ENCODE measurements at places on chromosomes 6 and 20.
A peak's percentile ranks its signal among the peaks of the same experiment; 100 is the strongest.

- no peak for DNase-seq
Measured at GRCh38 chr6:42190554-42191183, 4.1 kb downstream of the GUCA1B start.

- DNase-seq: no peak
Measured at GRCh38 chr6:139239064-139239463, 52.7 kb downstream of the TXLNB start.

DNA sequence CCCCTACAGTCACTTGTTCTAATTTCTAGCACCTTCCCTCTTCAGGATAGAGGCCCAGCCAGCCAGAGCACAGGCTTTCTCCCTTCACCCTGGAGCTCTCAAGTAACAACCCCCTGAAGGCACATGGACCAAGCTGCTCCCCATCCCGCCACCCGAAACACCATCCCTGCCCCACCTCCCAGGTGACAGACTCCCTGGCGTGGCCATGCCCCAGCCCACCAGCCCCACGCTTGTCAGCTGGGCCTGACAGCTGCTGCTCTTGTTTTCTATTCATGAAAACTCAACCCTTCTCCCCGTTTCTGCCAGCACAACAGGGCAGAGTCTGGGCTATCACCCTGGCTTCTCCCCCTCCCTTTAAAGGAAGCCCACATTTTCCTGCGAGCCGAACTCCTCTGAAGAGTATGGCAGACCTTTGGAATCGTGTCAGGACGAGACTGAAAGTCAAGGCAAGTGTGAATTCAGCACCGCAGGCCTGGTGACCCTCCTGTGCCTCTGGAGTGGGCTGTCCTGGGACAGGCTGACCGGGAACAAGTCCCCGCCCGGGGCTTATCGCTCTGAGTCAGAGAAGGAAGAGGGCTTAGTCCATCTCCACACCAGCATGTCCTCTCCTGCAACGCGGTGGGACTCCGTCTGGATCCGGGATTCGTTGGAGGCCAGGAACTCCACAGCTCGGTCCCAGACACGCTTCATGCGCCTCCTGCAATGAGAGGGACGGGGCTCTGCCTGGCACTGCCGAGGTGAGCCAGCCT is 16.7 kb downstream of the LEMD2 start:
- DNase-seq: no peak

DNA sequence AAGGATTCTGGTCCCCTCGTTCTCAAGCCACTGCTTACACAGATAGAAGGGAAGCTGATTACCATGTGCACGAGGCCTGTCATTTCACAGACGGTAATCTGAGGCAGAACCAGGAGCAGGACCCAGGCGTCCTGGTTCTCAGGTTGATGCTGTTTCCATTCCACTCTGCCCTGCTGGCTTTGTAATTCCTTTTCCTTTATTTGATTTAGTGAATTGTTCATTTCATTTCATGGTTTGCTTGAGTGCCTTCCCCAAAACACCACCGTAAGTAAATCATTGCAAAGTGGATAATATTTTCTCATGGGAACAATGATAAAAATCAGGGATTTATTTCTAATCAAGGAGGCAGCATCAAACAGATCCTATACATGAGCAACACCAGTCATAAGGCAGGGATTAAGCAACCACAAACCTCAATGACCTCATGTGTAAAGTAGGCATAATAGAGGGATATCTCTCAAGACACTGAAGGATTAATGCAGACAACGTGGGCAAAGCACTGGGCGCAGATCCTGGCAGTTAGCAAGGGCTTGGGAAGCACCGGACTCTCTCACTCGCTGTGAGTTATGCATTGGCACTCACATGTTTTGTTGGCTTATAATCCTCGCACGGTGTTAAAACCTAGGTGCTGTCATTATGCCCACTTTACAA is 229.5 kb upstream of the FOXQ1 start:
- no peak for DNase-seq

- peak; percentile 66 for DNase-seq
Measured at GRCh38 chr20:32457479-32457986, 99.4 kb downstream of the ASXL1 start.

- DNase-seq: no peak
Measured at GRCh38 chr20:62748311-62748710, 39.7 kb downstream of the NTSR1 start.

DNA sequence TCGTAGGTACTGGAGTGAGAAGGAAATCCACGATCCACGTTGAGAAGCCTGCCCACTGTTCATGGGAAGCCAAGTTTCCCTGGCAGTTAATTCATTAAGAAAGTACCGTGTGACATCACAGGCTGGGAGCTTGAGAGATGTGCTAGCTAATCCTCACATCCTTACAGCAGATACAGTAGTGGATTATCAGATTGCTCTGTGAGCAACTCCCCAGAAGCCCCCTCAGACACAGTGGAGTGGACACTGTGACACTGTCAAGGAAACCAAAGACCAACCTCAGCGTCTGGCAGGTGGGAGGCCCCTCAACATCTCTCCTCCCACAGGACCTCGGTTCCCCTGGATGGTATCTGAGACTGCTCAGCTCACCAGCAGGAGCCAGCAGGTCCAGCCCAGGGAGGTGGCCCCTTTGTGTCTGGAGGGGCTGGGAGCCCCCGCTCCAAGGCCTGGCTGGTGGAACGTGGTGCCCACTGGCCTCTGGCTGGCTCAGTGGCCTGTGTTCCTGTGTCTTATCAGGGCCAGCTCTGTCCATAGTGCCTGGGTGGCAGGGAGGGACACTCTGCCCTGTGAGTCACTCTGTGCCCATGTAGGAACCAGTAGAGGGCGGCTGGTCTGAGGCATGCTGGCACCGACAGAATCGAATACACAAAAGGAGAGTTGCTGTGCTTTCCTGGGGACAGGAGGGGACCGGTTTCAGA is 7.2 kb downstream of the PYGB start:
- DNase-seq: no peak

DNA sequence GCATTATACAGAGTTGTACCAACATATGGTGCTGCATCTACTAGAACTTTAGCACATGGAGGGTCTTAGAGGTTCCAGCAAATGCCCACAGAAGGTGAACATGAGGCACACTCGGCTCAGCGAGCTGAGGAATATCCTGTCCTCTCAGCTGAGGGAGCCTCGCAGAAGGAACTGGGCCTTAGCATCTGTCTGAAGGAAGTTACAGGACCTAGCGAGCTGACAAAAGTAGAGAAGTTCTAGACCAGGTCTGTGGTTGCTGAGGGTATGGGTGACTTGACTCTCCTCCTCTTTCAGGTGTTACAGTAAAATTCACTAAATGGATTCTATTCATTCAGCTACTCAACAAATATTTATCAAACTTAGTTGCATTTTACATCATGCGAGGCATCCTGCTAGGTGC is 157.2 kb downstream of the ZDHHC14 start:
- no peak for DNase-seq

DNA sequence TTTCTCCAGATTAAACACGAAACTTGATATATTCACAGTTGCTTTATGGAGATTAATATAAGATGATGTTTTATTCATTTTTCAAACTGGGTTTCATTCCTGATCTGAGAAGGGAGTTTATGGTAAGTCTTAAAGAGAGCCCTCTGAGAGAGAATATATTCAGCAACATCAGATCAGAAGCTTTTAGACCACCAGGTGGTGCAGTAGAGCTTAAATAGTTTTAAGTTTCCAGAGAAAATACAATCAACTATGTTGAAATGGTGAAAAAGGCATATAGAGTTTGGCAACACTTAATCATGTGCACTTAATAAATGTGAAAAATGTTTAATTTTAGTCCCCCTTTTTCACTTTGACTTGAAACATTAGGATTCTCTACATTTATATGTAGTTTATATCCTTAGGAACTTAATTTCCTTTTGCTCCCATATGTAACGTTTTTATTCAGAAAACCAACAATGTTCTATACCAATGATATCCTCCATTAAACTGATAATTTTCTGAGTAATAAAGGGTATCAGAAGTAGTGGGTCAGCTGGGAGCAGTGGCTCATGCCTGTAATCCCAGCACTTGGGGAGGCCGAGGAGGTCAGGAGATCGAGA is 86.4 kb upstream of the CLDN20 start:
- no peak for DNase-seq

DNA sequence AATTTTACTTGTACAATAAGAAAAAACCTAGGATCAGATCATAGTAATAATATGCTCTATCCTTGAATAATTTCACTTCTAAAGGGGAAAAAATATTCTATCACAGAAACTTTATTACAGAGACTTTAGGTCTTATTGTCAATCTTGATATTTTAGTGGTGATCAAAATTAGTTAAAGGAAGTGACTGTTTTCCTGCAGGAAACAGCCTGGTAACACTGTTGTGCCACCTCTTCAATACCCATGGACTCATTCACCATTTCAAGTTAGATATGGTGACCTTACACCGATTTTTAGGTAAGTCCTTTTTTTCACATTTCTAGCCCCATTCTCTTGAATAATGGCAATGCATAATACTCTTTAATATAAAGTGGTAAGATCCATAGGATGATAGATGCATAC is 99.2 kb downstream of the MTFR2 start:
- no peak for DNase-seq

- DNase-seq: no peak
Measured at GRCh38 chr6:157106487-157106886, 216.8 kb downstream of the TMEM242 start.

DNA sequence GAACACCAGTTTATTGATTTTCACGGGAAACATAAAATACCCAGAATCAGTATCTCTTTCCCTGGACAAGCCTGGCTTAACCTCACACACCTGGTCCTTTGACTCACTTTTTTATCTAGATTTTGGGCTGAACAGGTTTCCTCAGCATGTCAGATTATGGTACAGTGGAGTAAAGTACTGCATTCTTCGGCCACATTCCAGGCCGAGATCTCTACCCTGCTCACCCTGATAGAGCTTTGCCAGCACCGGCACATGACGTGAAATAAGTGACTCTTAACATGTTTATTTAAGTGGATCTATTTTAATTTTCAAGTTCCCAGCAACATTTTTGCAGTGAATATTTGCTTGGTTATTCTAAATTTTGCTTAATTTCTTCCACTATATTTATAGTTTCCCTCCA is 79.0 kb upstream of the POPDC3 start:
- DNase-seq: no peak

- DNase-seq: no peak
Measured at GRCh38 chr6:37871616-37872372, 52.3 kb downstream of the ZFAND3 start.

DNA sequence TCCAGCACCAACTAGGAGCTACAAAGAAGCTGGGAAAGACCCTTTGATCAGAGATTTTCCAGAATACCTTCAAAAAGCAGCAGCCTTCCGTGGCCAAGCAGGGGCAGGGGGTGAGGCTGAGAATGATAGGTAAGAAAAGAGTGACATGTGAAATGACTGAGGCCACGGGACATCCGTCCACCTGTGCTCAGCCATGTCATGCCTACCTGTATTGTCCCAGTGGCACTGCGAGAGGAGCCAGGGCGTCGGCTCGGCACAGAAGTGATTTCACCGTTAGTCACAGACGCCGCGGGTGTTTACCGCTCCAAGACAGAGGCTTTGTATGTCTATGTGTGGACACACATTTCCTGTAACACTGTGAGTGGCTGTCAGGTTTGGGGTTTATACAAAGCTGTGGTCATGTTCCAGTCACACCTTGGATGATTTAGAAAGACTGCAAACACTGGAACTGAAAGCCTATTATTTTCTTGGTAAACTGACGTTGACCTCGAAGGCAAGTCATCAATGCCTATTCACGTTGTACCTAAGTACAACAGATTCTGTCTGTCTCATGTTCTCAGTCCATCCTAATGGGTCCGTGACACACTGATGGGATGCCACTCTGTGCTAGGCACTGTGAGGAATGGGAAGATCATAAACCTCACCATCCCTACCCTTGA is 32.1 kb upstream of the JAG1 start:
- no peak for DNase-seq

- no peak for DNase-seq
Measured at GRCh38 chr6:118867181-118867580, 26.8 kb upstream of the ASF1A start.

- DNase-seq: no peak
Measured at GRCh38 chr6:26094036-26094435, 6.8 kb downstream of the HFE start.

- peak; percentile 73 for DNase-seq
Measured at GRCh38 chr6:31128093-31128676, 7.9 kb upstream of the CDSN start.

- DNase-seq: no peak
Measured at GRCh38 chr20:18847226-18847755, 33.7 kb downstream of the SCP2D1 start.

GRCh38 chr6:133254552-133255228 is 13.5 kb downstream of the EYA4 start:
- DNase-seq: no peak

GRCh38 chr6:137811121-137811915 is 55.7 kb upstream of the TNFAIP3 start:
- DNase-seq: no peak

Measured in iPS DF 6.9 (cell line).